Cerebellar cortex (tissue), 1 donor: ENCODE measurements at places on chromosomes 2 and 18.
A peak's percentile ranks its signal among the peaks of the same experiment; 100 is the strongest.

DNA sequence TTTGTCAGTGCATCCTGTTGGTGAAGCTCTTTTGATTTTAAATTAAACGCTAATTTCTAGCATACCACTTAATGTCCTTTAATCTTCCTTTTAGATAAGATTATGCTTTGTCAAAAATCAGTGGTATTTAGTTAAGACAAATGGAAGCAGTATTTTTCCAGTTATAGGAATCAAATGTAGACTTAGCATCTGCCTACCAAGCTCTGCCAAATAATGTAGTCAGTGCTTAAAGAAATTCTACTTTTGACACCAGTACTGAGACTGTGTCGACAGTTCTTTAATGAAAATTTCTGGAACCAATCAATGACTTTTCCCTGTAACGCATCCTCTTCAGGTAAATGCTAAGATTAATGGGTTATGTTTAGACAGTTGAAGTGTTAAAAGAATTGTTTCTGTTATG is 803.3 kb upstream of the FAM98A start:
- DNase-seq, result no peak

GRCh38 chr18:26442126-26442525 is 106.2 kb downstream of the KCTD1 start:
- no peak for DNase-seq

GRCh38 chr2:650343-651310 is 26.6 kb downstream of the TMEM18 start:
- no peak for DNase-seq

DNA sequence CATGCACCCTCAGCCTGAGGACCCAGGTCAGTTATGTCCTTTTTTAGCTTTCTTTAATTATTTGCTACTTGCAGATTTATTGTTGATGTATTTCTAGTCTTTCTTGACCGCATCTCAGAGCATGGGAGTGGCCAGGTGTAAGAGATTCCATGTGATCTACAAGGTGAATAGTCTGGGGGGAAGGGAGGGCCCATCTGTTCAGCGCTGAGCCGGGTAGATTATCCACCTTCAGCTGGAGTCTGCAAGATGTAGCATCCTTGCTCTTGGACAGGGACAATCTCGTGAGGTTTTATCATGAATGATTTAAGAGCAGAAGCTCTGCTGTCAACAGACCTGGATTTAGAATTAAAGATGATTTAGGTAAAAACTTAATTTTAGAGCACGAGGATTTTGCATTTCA is 12.0 kb upstream of the DGKD start:
- no peak for DNase-seq

GRCh38 chr2:68832233-68832869 is 38.8 kb downstream of the BMP10 start:
- DNase-seq, result no peak

- no peak for DNase-seq
These were observed 460 bp upstream of the SEMA4F start for GRCh38 chr2:74653589-74653984.

DNA sequence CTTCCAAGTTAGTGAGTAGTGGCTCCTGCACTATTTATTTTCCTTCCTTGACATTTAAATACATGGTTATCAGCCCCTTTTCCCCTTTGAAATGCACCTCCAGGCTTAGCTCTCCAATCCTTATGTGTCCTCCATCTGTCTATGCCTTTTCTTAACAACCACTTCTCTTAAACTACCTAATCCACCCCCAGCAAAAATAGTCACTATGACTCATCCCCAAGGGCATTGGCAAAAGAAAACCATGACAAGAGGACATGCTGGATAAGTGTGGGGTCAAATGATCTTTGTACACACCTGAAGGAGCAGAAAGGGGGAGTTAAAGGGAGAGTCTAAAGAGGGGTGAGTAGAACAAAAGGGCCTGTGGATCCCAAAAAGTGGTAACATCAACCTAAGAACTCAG is 127.2 kb downstream of the ANKRD44 start:
- no peak for DNase-seq

DNA sequence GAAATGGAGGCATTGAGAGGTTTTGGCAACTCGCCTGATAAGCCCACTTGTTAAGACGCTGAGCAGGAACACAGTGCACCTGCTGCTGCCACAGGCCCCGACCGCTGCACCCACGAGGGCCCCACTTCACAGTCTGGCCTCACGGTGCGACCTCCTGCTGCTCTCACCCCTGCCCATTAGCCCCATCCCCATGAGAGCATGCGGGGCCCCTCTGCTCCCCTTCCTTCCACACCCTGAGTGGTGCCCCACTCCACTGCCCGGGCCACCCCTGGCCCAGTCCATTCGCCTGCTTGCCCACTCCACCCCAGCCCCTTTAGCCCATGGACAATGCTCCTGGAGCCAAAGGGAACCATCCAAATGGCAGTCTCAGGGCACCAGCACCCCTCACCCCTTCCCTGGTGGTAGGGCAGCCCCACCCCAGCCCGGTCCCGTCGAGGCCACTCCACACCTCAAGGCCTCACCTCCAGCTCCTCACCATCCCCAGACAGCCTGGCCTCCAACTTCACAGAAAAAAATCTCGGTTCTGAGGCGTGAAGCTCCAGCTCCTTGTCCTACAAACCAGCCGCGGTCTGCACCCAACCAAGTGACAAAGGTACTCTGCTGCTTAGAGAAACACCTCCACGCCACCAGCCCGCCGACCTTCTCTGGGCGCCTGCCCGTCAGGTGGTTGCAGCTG is 6.7 kb upstream of the GPR55 start:
- no peak for DNase-seq

- no peak for DNase-seq
These were observed 40.8 kb downstream of the PRPF40A start for GRCh38 chr2:152676461-152676860.

GRCh38 chr2:88739985-88740600 is 48.6 kb downstream of the RPIA start:
- DNase-seq, result peak; percentile 62

DNA sequence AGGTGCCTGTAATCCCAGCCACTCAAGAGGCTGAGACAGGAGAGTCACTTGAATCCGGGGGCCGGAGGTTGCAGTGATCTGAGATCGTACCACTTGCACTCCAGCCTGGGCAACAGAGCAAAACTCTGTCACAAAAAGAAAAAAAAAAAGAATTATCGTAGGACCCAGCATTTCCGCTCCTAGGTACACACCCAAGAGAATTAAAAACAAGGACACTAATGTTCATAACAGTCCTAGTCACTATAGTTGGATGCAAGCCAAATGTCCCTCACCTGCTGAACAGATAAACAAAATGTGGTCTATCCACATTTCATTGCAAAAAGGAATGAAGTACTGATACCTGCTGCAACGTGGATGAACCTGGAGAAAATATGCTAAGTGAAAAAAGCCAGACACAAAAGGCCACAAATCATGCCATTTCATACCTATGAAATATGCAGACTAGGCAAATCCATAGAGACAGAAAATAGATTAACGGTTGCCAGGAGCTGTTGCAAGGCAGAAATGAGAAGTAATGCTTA is 21.2 kb downstream of the ADRA2B start:
- DNase-seq, result no peak

GRCh38 chr2:16332681-16333557 is 332.7 kb downstream of the CYRIA start:
- no peak for DNase-seq

GRCh38 chr2:22247466-22247865 is 1123.7 kb downstream of the TDRD15 start:
- no peak for DNase-seq

DNA sequence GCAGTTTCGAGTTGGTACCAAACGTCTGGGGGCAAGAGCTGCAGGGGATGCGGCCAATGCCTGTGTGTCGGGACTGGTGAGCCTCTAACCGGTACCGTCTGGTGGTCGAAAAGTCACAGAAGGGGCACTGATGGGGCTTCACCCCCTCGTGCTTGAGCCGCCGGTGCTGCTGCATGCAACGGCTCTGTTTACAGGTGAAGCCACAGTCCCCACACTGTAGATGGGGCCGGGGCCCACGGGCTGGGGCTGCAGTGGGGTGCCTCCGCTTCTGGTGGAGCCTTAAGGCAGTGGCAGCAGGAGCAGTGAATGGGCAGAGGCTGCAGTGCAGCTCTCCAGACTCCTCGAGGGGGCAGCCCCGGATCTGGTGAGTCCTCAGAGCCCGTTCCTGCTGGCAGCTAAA is 16.6 kb downstream of the ZNF142 start:
- DNase-seq, result no peak

DNA sequence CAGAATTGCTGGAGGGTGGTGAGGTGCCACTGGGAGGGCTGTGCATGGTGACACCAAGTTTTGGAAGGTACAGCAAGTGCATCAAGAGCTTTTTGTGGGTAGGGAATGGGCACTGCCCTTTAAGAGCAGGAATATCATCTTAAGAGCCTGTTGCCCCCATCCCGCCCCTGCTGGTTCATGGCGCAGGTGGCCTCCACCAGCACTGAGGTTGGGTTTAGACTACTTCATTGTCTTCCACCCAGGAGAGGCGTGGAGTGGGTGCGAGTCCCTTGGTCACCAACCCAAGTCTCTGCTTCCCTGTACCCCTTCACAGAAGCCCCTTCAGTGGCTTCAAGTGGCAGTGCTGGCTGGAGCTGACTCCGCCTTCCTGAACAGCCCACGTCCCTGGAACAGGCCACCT is 7.8 kb downstream of the RNPEPL1 start:
- no peak for DNase-seq

DNA sequence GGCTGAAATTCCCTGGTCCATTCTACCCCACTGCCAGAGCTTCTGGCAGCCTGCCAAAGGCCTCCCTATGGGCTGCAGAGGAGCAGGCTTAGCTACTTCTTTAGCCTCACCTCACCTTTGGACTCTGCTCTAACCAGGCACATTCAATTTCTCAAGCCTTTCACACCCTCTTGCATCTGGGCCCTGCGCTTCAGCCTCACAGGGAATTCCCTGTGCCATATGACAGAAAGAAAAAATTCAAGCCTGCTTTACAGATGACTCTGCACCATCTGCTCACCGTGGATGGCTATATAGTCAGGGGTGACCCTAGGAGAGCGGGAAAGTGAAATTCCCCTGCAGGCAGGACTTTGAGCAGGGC is 62.5 kb downstream of the REEP1 start:
- DNase-seq, result no peak

- DNase-seq, result no peak
These were observed 72.2 kb downstream of the TMEM18 start for GRCh38 chr2:604854-605524.
